ENCODE measurements at places on chromosomes 4 and X.

DNA sequence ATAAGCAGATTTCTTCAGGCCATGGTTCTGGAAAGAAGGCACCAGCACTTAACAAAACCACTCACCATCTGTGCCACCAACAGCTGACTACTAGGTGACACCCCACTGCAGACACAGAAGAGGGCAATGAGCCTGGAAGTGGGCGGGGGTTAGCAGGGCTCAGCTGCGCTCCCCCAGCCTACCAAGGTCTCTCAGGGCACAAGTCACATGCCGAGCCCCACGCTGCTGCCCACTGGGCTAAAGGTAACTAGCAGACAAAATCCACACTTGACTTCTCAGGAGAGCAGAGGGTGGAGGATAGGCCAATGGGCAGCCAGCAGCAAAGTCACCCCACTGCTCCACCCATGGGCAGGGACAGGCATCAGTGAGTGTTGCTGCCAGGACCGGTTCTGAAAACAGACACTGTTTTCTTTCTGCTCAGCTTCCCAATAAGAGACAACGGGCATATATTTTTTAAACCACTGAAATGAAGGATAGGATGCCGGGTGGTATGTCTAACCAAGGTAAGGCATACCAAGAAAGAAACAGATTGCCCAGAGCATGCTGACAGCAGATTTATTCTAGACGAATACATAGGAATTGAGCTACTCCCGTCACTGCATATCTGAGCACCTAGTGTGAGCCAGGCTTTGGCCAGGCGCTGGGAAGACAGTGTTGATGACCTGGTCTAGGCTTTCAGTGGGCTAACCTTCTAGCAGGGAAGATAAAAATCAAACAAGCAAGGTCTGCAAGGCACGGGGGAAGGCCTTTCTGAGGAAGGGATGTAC is 20.1 kb downstream of the ACSL1 start:
- no peak for DNase-seq

- no peak for DNase-seq
Measured at GRCh38 chr4:19375136-19375804, 876.4 kb upstream of the SLIT2 start.

DNA sequence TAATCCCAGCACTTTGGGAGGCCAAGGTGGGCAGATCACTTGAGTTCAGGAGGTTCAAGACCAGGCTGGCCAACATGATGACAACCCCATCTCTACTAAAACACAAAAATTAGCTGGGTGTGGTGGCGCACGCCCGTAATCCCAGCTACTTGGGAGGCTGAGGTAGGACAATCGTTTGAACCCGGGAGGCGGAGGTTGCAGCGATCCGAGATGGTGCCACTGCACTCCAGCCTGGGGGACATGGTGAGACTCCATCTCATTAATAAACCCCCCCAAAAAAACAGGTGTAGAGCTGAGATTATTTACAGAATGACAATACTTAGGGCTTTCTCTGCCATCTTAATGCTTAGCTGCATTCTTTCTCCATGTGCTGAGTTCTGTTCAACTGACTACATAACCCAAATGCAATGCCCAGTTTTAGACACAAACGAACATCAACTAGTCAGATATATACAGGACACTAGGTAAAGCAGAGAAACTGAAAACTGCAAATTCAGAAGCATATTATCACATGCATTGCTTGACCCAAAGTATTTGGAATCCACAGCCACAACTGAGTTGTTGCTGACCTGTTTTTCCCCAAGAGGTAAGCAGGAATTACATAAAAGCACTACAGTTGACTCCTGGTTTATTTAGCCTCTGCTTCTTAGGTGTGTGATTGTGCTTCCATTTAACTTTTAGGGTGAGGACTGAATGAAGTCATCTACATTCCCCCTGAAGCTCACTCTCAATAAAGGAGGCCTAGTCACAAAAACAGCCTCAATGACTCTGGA is 12.1 kb downstream of the RBMX start:
- DNase-seq = no peak

DNA sequence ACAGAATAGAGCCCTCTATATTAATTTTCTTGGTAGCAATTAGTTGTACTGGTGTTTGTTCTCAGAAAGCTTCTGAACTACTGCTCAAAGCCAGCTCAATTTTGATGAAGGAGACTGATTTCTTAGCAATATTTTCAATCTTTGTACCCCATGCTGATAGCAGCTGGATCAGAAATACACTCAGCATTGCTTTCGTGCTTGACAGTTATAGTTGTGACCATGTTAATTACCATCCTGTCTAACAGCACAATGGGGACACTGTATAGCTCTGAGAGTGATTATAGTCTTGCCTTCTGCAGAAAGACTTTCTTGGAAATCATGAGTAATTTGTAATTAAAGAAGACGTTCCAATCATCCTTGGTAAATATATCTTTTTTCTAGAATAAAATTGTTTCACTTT is 79.7 kb upstream of the GNPDA2 start:
- DNase-seq = no peak

DNA sequence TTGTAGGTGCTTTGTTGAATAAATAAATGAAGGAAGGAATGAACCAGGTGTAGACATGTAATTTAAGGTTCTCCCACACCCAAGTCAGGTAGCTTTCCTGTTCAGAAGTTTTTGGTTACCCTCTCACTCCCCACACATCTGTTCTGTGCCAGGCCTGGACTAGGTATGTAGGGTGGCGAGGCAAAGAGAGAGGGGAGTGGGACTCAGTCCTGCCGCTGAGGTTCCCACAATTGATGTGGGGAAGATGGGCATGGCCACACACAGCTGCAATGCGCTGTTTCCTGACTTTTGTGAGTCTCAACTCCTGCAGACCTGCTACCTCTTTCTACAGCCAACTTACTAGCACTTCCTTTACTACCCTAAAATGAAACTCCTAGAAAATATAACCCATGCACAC is 88.9 kb downstream of the RTL5 start:
- DNase-seq = no peak

- DNase-seq = peak; percentile 31
Measured at GRCh38 chrX:40933132-40933705, 152.0 kb upstream of the USP9X start.

GRCh38 chr4:14850455-14851097 is 151.7 kb upstream of the CPEB2 start:
- DNase-seq = no peak

DNA sequence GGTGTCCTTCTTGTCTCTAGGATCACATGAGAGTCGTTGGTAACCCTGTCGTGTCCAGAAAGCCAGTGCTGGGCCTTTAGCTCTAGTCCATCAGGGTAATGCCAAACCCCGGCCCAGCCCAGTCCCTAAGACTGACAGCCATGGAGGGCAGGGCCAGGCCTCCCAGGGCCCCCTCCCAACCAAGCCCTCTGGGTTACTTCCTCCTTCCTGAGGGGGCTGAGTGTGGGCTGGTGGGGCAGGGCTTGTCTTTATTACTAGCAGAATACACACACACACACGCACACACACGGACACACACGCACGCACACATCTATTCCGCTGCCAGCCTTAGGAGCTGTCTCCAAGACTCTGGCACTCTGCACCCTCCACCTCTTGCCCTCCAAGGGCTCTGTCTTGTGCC is 35.6 kb upstream of the CDKN2AIP start:
- DNase-seq = no peak

- no peak for DNase-seq
Measured at GRCh38 chr4:100284129-100284880, 94.0 kb upstream of the DDIT4L start.

DNA sequence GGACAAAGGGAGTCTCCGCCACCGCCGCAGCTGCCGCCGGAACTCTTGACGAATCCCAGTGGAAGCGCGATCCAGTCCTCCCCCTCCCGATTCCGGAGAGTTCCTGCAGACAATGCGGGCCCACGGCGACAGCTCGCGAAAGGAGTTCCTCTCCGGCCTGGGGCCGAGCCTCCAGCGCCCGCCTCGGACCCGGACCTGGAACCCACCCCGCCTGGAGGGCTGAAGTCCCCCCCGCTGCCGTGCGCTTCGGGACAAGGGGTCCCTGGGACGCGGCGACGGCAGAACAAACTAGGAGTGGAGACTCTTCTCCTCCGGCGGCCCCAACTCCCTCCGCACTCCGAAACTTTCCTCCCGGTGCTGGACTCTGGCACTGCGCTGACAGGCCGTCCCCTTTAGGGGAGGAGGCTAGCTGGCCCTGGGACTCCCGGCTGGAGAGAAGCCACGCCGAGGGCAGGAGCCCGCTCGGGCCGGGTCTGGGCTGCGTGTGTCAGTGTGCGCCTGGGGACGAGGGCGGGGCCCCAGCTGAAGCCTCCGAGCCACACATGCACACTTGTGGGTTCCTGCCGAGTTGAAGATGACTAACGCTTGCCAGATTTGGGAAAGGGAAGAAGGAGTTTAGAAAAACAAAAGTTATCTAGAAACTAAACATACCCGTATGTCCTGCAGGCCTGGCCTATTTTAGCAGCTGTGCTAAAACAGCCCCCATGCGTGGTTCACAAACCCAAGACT is at the start of gene ANTXR2:
TSS of gene ANTXR2 (minus strand) at position 486 of the 729 bp plus-strand sequence. CDS start 669 bp downstream, outside the sequence.
- peak; percentile 69 for DNase-seq

Measured in activated CD4-positive, alpha-beta T cell treated with anti-CD3 and anti-CD28 coated beads for 48 hours (primary cell).